ENCODE measurements at places on chromosomes 12 and 14. TPM values are rescaled to one million over a fixed set of nuclear protein-coding genes. Genes with fewer than 3 reads are reported as not detected.

GRCh38 chr12:124874988-124875802 lies 11.5 kb upstream of the SCARB1 start:
- H3K27ac ChIP-seq, result no peak overlapping the region
- no peaks in the 10 kb centered on the region for H3K4me1 ChIP-seq
- H3K4me3 ChIP-seq, result no peak overlapping the region
- no peak for DNase-seq
- H3K36me3 ChIP-seq, result no peaks in the 10 kb centered on the region

DNA sequence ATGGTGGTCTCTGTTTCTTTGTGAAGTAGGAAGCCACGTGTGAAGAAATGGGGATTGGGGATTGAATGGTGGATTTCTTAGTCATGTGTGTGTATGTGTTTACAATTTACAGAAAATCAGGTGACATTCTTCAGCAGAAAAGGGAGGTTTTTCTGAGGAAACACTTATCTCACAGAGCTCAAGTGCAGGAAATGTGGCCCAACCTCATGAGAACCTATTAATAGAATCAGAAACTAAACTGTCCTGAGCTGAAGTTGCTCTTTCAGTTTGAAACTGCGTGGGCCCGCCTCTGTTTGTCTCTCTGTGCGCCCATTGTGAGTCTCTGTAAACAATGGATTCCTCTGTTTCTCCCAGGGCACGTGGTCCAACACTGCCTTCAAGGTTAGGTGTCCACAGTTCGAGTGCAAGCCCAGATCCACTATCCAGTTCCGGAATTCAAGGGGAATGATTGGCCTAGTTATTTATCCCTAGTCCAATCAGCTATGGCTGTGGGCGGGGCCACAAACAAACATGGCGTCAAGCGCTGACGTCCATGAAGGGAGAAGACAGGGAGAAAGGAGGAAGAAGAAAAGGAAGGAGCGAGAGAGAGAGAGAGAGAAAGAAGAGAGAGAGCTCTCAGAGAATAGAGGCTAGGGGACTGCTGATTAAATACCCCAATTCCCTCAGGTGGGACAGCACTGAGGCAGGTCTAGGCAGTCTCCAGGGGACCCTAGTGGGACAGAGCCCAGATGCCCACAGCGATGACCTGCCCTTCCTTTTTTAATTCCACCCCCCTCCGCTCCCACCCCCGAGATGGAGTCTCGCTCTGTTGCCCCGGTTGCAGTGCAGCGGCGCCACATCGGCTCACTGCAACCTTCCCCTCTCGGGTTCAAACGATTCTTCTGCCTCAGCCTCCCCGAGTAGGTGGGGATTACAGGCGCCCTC lies 31.4 kb upstream of the C12orf76 start:
- no peak for DNase-seq
- no peak overlapping the region for H3K27ac ChIP-seq
- H3K36me3 ChIP-seq, result no peaks in the 10 kb centered on the region
- no peaks in the 10 kb centered on the region for H3K4me1 ChIP-seq

GRCh38 chr12:120263748-120264085 lies 1.8 kb downstream of the PXN start:
- H3K4me3 ChIP-seq, result peak overlapping the region; percentile 94
- H3K4me1 ChIP-seq, result peaks cover 17% of the 10 kb centered on the region
- H3K27ac ChIP-seq, result no peak overlapping the region

PDZRN4 gene
- 2.0 TPM for total RNA-seq

DNA sequence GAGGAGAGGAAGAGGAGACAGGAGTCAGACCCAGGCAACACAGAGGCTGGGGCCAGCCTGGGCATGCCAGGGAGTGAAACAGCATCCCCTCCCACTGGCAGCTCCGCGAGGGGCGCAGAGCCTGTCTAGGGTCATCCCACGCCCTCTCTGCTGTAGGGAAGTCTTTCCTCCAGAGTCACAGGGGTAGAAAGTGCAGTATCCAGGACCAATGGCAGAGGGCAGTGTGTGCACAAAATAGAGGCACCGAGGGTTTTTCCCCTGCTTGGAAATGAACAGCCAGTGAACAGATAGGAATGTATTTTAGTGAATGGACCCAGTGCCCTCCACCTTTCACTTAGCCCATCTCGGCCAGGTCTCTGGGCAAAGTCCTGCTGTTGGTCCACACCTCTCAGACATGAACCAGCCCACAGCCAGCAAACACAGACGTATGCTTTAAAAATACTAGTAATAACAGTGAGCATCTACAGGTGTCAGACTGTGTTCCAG lies 9.4 kb upstream of the KRT74 start:
- H3K27me3 ChIP-seq, result no peaks in the 10 kb centered on the region
- no peak overlapping the region for H3K27ac ChIP-seq

DNA sequence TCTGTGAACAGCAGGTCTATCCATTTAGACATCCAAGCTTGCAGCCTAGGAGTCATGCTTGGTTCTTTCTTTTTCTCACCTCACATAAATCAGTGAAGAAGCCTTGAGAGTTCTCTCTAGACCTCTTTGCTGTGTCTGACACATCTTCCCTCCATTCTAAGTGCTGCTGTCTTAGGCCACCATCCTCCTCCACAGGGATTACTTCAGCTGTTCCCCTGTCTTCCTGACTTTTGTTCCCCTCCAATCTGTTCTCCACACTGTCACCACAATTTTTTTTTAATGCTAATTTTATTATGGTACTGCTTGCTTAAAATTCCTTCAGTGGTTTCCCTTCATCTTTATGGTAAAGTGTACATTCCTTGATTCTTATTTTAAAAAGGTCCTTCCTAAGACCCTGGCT lies 71.8 kb downstream of the DERA start:
- H3K4me3 ChIP-seq, result no peak overlapping the region
- peaks cover 28% of the 10 kb centered on the region for H3K36me3 ChIP-seq
- peaks cover 31% of the 10 kb centered on the region for H3K4me1 ChIP-seq
- DNase-seq, result no peak
- H3K27ac ChIP-seq, result no peak overlapping the region

DNA sequence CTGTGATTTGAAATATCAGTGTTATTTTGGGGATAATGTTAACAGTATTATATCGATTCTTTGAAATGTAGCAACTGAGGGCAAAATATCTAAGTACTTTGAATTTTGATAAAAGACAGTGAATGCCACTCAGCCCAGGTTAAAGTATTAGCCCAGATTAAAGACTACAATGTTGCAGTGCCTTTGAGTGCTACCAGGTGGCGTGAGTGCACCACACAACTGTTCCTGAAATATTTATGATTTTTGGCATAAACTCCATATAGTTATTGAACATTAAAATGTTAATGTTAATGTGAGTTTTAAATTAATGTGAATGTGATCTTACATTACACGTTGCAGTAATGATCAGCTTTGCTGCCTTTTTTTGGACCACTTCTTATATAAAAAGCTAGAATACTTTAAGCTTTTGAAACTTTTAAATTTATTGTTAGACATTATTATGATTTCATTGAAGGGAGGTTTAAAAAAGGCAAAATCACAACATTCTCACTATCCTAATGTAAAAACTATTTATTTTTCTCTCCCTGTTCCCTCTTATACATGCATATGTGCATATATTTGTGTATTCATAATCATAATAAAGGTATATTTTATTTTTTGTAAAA lies 22.5 kb downstream of the MRPS35 start:
- H3K27me3 ChIP-seq, result no peaks in the 10 kb centered on the region
- no peaks in the 10 kb centered on the region for H3K4me1 ChIP-seq
- no peak overlapping the region for H3K4me3 ChIP-seq
- H3K36me3 ChIP-seq, result peaks cover 70% of the 10 kb centered on the region

OR4E1 gene
- total RNA-seq, result not detected

- no peak overlapping the region for H3K4me3 ChIP-seq
- H3K27ac ChIP-seq, result no peak overlapping the region
- DNase-seq, result no peak
Measured at GRCh38 chr12:93317227-93317626, 60.5 kb upstream of the NUDT4 start.

DNA sequence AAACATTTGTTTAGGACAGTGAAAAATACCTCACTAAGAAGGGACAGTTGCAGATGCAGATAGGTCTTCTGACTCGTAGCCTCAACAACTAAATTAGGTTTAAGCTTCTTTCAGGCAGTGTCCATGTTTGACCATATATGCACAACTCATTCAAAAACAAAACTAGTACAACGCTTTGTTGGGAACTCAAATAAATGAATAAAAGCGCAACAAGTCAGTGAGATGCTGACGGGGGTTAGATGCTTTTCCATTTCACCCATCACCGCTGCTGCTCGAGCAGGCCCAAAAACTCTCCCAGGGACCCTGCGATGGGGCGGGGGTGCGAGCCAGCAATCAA lies 633 bp downstream of the RPAP3 start:
- no peak overlapping the region for H3K27ac ChIP-seq
- H3K4me3 ChIP-seq, result peak overlapping the region; percentile 87
- DNase-seq, result no peak
- peaks cover 28% of the 10 kb centered on the region for H3K36me3 ChIP-seq
- H3K4me1 ChIP-seq, result no peaks in the 10 kb centered on the region

GRCh38 chr14:91292491-91292890 lies 48.0 kb upstream of the GPR68 start:
- no peak overlapping the region for H3K27ac ChIP-seq
- H3K36me3 ChIP-seq, result peaks cover 35% of the 10 kb centered on the region

- peaks cover 6% of the 10 kb centered on the region for H3K4me1 ChIP-seq
- no peaks in the 10 kb centered on the region for H3K27me3 ChIP-seq
- H3K4me3 ChIP-seq, result no peak overlapping the region
- peak; percentile 96 for DNase-seq
Measured at GRCh38 chr12:117875744-117876435, 92.9 kb downstream of the KSR2 start.

SERPINA5 gene
- 2.1 TPM for total RNA-seq

DNA sequence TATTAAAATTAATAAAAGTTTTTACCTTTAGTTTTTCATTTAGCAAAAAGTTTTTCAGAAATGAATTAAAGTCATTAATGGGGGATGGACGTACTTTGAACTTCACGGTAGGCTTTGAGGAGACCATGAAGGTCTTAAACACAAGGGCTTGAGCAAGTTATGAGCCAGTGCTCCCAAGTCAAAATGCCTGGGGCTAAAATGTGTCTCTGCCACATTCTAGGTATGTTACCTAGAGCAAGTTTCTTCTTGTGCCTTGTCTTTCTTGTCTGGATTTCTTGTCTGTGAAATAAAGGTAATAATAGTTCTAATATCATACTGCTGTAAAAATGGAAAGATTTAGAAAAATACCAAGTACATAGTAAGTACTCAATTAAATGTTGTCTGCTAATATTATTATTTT lies 132.7 kb upstream of the USP15 start:
- H3K4me1 ChIP-seq, result peaks cover 7% of the 10 kb centered on the region
- no peak overlapping the region for H3K4me3 ChIP-seq
- no peak overlapping the region for H3K27ac ChIP-seq
- no peaks in the 10 kb centered on the region for H3K27me3 ChIP-seq
- H3K36me3 ChIP-seq, result no peaks in the 10 kb centered on the region
- DNase-seq, result no peak

DNA sequence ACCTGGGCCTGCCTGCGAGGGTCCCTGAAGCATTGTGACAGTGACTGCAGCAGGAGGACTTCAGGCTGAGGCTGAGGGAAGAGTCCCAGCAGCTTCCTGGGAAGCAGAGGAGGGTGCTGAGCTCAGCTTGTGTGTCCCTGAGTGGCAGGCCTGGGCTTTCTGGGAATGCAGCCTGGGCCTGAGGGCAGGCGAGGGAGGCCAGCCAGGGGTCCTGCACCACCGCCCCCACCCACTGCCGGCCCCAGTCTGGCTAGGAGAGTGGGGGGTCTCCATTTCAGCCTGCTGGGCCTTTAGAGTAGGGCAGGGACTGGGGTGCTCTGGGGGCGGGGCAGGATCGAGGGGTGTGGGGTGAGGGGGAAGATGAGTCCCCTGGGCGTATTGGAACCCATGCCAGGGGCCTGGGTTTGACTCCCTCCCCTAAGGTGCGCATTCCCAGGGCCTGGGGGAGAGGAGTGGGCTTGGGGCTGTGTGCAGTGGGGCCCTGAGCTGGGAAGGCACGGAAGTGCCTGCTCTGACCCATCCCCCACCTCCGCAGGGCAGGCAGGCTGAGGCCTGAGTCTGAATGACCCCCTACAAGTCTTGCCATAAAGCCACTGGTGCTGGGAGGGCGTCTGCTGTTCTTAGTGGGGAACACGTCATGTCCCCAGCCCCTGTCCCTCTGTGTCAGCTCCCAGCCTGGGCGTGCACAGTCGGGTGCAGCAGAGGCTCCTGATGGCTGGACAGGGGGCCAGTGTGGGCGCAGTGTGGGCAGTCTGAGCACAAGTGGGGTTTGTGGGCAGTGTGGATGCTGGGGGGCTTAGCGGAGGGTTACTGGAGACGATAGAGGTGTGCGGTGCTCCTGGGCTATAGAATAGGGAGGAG lies 46.4 kb downstream of the KRT80 start:
- no peaks in the 10 kb centered on the region for H3K4me1 ChIP-seq
- no peaks in the 10 kb centered on the region for H3K27me3 ChIP-seq
- H3K36me3 ChIP-seq, result no peaks in the 10 kb centered on the region

- peaks cover 17% of the 10 kb centered on the region for H3K4me1 ChIP-seq
- H3K36me3 ChIP-seq, result peaks cover 75% of the 10 kb centered on the region
- no peaks in the 10 kb centered on the region for H3K27me3 ChIP-seq
- no peak overlapping the region for H3K27ac ChIP-seq
Measured at GRCh38 chr12:123990511-123990910, 17.5 kb downstream of the ZNF664 start.

GRCh38 chr14:72621387-72622065 lies 272.4 kb downstream of the DPF3 start:
- no peak overlapping the region for H3K4me3 ChIP-seq
- DNase-seq, result peak; percentile 46
- H3K4me1 ChIP-seq, result no peaks in the 10 kb centered on the region
- no peaks in the 10 kb centered on the region for H3K27me3 ChIP-seq
- H3K36me3 ChIP-seq, result no peaks in the 10 kb centered on the region
- H3K27ac ChIP-seq, result no peak overlapping the region

GRCh38 chr14:65286443-65286842 lies 126.1 kb upstream of the FUT8 start:
- no peak overlapping the region for H3K4me3 ChIP-seq
- H3K36me3 ChIP-seq, result no peaks in the 10 kb centered on the region
- no peak overlapping the region for H3K27ac ChIP-seq
- no peak for DNase-seq
- H3K4me1 ChIP-seq, result peaks cover 8% of the 10 kb centered on the region

SSTR1 gene
- 1.2 TPM for total RNA-seq

DNA sequence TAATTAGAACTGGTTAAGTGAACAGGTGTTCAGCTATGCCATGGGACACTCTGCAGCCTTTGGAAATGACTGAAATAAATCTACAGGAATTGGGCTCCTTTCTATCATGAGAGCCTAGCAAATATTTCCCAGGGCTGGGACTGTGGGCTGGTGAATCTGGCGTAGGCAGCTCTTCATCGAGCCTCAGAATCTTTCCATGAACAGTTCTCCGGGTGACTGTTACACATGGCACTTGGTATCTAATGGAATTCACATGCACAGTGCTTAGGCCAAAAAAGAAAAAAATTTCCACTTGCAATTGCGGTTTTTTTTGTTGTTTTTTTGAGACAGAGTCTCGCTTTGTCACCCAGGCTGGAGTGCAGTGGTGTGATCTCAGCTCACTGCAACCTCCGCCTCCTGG lies 32.1 kb downstream of the PRKAB1 start:
- H3K27ac ChIP-seq, result no peak overlapping the region
- no peaks in the 10 kb centered on the region for H3K27me3 ChIP-seq
- H3K4me1 ChIP-seq, result no peaks in the 10 kb centered on the region
